ENCODE measurements at places on chromosomes 2 and 18.

- H3K27me3 ChIP-seq = no peaks in the 10 kb centered on the region
- H3K4me1 ChIP-seq = no peaks in the 10 kb centered on the region
- no peak overlapping the region for H3K27ac ChIP-seq
- peaks cover 31% of the 10 kb centered on the region for H3K36me3 ChIP-seq
These were observed 100.7 kb upstream of the MCFD2 start for GRCh38 chr2:47016172-47016913.

- no peak overlapping the region for H3K27ac ChIP-seq
- H3K27me3 ChIP-seq = no peaks in the 10 kb centered on the region
- no peak for DNase-seq
These were observed 109.8 kb downstream of the FSHR start for GRCh38 chr2:49044350-49045079.

GRCh38 chr18:58625839-58626238 lies 3.1 kb downstream of the ALPK2 start:
- H3K4me1 ChIP-seq = peaks cover 38% of the 10 kb centered on the region
- DNase-seq = no peak
- no peak overlapping the region for H3K4me3 ChIP-seq
- H3K27me3 ChIP-seq = no peaks in the 10 kb centered on the region

DNA sequence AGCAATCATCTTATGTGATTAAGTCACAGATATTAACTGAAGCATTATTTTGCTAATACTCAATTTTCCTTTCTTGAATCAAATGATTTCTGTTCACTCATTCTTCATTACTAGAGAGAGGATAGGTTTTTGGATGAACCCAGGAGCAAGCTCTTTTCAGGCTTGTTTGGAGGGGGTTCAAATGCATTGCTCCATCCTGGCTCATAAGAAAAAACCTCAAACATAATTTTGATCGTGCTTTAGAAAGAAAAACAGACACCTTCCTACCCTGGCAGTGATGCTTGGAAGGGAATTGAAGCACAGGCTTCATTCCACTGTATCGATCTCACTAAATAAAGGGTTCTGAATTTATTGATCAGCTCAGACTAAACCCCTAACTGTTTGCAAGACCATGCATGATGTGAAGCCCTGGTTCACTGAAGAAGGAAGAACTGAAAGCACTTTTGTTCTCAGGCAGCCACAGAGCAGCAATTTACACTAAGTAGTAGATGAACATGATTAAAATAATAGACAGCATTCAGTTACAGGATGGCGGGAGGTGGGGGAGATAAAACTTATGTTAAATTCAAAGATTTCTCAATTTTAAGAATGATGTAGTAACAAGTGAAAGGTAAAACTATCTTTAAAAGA lies 53.4 kb downstream of the CDH2 start:
- no peak overlapping the region for H3K4me3 ChIP-seq
- H3K27ac ChIP-seq = no peak overlapping the region
- H3K36me3 ChIP-seq = no peaks in the 10 kb centered on the region
- DNase-seq = no peak

- no peak for DNase-seq
- H3K27ac ChIP-seq = peak overlapping the region; percentile 62
- H3K4me1 ChIP-seq = peaks cover 27% of the 10 kb centered on the region
- H3K36me3 ChIP-seq = peaks cover 18% of the 10 kb centered on the region
These were observed 8.0 kb downstream of the MRPL33 start for GRCh38 chr2:27779417-27780055.

DNA sequence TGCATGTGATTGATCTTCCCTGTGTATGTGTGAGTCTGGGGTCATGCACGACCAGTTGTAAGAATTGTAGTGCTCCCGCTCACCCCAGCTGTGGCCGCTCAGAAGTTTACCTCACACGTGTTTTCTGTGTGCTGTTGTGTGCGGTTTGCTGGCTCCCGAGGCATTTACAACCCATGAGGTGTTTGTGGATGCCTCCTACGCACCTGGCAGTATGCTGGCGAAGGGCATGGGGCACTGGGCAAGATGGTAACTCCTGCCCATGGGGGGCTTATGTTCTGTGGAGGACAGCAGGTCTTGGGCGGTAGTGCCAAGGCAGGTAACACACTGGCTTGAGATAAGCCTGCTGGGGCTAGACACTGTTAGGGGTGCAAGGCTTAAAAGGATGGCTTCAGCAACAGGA lies 102.6 kb upstream of the HS6ST1 start:
- DNase-seq = no peak
- no peak overlapping the region for H3K4me3 ChIP-seq
- H3K4me1 ChIP-seq = no peaks in the 10 kb centered on the region
- no peaks in the 10 kb centered on the region for H3K36me3 ChIP-seq
- no peaks in the 10 kb centered on the region for H3K27me3 ChIP-seq

DNA sequence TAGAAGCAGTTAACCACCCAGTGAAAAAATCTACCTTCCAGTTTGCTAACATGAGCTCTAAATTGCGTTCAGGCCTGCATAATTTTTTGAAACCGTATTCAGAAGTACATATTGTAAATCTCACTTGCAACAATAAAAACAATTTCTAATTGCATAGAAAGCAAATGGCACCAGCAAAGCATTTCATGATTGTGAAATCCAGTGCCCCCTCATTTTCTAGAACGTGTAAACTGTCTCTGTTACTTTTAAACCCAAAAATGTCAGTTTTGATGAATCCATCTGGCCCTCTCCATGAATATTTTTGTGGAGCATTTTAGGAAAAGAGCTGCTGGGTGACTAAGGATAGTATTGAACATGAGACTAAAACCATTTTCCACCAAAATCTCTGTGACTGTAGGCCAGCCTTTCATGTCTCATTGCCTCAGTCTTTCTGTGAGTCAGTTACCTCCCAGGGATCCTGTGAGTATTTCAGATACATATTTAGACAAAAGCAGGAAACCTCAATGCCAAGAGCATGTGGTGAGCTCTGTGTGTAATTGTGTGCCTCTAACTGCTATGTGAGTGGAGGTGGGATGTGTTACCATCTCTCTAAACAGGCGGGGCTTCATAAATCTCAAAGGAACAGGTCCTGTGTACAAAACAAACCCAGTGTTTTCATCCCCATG lies 477.8 kb upstream of the DCC start:
- no peak for DNase-seq
- H3K27ac ChIP-seq = no peak overlapping the region
- H3K36me3 ChIP-seq = no peaks in the 10 kb centered on the region
- H3K27me3 ChIP-seq = no peaks in the 10 kb centered on the region

- H3K27ac ChIP-seq = no peak overlapping the region
- H3K4me3 ChIP-seq = no peak overlapping the region
- no peaks in the 10 kb centered on the region for H3K4me1 ChIP-seq
- H3K27me3 ChIP-seq = no peaks in the 10 kb centered on the region
- DNase-seq = no peak
These were observed 549.4 kb downstream of the STK39 start for GRCh38 chr2:167697948-167698347.

- H3K27me3 ChIP-seq = no peaks in the 10 kb centered on the region
- no peak for DNase-seq
- H3K36me3 ChIP-seq = no peaks in the 10 kb centered on the region
These were observed 201.5 kb downstream of the LPIN1 start for GRCh38 chr2:11947956-11948355.

- no peak overlapping the region for H3K27ac ChIP-seq
- H3K27me3 ChIP-seq = no peaks in the 10 kb centered on the region
- H3K4me3 ChIP-seq = no peak overlapping the region
- H3K36me3 ChIP-seq = no peaks in the 10 kb centered on the region
These were observed 1230.6 kb upstream of the CHAC2 start for GRCh38 chr2:52536929-52537460.

GRCh38 chr2:44450806-44451205 lies 89.1 kb downstream of the CAMKMT start:
- DNase-seq = no peak
- H3K27ac ChIP-seq = no peak overlapping the region
- H3K4me3 ChIP-seq = no peak overlapping the region
- no peaks in the 10 kb centered on the region for H3K27me3 ChIP-seq
- H3K36me3 ChIP-seq = peaks cover 3% of the 10 kb centered on the region

DNA sequence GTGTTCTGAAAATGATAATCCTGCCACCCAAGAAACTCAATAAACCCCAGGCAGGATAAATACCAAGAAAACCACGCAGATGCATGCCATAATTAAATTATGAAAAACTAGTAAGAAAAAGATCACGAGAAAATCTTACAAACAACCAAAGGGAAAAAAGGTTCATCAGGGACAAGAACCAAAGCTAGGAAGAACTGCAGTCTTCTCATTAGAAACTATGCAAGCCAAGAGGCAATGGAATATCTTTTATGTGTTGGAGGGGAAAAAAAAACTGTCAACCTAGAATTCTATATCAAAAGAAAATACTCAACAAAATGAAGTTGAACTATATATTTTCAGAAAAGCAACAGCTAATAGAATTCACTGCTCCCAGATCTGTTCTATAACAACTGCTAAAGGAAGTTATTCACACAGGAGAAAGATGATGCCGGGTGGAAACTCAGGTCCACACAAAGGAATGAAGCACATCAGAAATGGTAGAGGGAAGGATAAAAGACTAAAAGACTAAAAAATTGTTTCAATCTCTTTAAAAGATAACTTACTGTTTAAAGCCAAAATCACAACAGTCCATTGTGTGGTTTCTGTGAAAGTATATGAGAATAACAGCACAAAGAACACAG lies 55.0 kb downstream of the NDUFA10 start:
- no peaks in the 10 kb centered on the region for H3K27me3 ChIP-seq
- no peak for DNase-seq
- no peak overlapping the region for H3K27ac ChIP-seq
- peaks cover 57% of the 10 kb centered on the region for H3K36me3 ChIP-seq
- no peaks in the 10 kb centered on the region for H3K4me1 ChIP-seq

DNA sequence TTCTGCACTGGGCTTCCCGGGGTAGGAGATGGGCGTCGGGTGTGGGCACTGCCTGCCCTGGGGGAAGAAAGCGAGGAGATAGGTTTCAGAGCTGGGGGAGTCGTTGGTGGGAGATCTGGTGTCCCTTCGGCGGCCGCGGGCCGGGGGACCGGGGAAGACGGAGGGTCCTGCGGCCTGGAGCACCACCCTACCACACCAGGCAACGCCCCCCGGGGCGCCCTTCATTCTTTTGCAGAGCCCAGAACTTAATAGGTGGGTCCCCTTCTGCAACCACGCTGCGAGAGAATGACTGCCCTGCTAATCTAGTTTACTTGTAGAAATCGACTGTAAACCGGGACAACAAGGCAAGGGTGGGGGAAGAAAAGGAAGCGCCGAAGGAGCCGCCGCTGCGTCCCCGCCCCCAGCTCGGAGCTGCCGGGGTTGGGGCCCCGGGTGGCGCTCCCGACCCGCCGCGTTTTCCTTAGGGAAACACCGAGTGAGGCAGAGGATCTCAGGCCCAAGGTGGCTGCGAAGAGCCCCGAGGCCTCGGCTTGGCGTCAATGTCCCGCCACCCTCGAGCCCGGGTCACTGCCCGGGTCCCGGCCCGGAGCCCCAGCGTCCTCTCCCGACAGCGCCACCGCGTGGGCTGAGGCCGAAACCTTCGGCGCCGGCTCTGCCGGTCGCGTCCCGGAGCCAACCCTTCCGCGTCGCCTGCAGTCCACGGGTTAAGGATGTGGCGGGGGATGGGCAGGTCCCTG lies 5.4 kb upstream of the SATB2 start:
- peaks cover 67% of the 10 kb centered on the region for H3K27me3 ChIP-seq
- H3K4me1 ChIP-seq = peaks cover 30% of the 10 kb centered on the region
- peak; percentile 70 for DNase-seq
- H3K27ac ChIP-seq = no peak overlapping the region
- H3K36me3 ChIP-seq = no peaks in the 10 kb centered on the region
- H3K4me3 ChIP-seq = peak overlapping the region; percentile 50

DNA sequence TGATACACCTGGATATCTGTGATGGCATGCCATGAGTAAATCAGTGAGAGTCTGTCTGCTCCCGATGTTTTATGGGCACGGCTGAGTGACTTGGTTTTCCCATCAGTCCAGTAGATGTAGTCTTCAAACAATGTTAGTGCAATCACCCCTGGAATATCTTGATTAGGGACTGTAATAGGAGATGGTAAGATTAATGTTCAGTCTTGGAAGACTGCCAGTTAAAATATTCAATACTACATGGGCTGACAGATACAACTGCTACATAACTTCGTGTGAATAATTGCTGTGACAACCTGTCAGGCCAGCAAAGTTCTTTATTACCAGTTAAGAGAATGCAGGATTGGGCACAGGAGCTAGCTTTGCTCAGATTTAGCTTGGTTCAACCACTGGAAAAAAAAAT lies 1673.3 kb downstream of the LRP1B start:
- DNase-seq = no peak
- no peak overlapping the region for H3K4me3 ChIP-seq
- no peaks in the 10 kb centered on the region for H3K4me1 ChIP-seq
- H3K27ac ChIP-seq = no peak overlapping the region

DNA sequence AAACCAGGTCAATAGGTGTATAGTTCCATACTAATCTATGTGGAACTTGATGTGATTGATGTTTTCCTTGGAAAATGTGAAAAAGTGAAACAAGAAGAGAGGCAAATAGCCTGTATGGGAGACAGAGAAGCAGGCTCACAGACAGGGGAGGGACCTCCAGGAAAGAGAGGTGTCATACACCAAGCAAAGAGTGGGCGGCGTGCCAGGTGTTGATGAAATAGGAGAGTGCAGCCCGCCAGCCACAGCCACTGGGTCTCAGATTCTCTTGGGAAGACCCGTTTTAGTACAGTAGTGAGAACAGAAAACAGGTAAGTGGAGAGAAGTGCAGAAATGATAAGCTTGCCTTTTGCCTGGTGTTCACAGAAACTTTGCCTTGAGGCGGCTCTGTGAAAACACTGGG lies 301.9 kb downstream of the ZNF407 start:
- DNase-seq = peak; percentile 7
- no peaks in the 10 kb centered on the region for H3K27me3 ChIP-seq
- no peaks in the 10 kb centered on the region for H3K36me3 ChIP-seq
- no peak overlapping the region for H3K27ac ChIP-seq
- peaks cover 2% of the 10 kb centered on the region for H3K4me1 ChIP-seq

DNA sequence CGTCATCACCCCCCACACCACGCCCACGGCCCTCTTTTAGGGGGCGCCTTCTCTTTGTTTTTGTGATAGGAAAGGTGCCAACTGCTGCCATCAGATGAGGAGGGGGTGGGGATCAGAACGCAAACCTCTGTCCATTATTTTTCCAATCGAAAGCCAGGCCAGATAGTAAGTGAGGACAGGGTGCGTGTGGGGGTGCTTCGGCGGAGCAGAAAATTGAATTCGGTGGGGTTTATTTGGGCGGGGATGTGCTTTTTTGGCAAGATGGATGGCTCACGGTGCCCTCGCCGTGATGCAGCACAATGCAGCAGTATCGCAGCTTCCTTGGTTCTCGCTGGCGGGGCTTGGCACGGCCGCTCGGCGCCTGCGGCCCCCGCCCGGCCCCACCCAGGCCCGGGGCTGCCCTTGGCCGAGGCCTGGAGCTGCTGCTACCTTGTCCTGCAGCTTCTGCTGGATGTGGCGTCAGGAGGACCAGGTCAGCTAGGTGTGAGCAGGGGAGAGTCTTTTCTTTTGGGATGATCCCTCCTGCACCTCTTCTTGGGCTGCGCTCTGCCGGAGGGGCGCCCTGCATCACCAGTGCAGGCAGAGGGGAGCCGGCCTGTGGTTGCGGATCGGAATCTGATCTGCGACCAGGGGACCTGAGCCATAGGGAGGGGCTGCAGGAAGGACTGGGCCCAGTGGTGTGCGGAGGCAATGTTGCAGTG lies 1.3 kb downstream of the SPTBN1 start:
- H3K27ac ChIP-seq = no peak overlapping the region
- DNase-seq = peak; percentile 18
- H3K36me3 ChIP-seq = no peaks in the 10 kb centered on the region

- no peak overlapping the region for H3K27ac ChIP-seq
- no peaks in the 10 kb centered on the region for H3K36me3 ChIP-seq
- no peaks in the 10 kb centered on the region for H3K4me1 ChIP-seq
- H3K27me3 ChIP-seq = peaks cover 2% of the 10 kb centered on the region
- DNase-seq = no peak
These were observed 166.5 kb upstream of the COPS8 start for GRCh38 chr2:236919209-236919608.

- peaks cover 14% of the 10 kb centered on the region for H3K36me3 ChIP-seq
- no peaks in the 10 kb centered on the region for H3K4me1 ChIP-seq
- no peak overlapping the region for H3K27ac ChIP-seq
- no peak overlapping the region for H3K4me3 ChIP-seq
These were observed 20.7 kb downstream of the BOK start for GRCh38 chr2:241579281-241579680.

Data from activated naive CD4-positive, alpha-beta T cell treated with anti-CD3 and anti-CD28 coated beads for 36 hours (primary cell).